ENCODE measurements at places on chromosomes 7 and 10.

DNA sequence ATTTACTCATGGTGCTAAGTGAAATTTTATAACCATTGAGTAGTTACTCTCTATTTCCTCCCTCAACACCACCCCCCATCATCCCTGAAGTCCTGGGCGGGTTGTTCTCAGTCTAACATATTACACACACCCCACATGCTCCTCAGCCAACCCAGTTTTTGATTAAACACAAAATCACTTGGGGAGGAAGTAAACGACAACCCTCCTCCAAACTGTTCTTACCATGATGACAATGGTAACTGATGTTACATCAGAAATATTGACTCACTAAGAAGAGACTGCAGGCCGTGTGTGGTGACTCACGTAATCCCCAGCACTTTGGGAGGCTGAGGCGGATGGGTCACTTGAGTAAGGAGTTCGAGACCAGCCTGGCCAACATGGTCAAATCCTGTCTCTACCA lies 44.2 kb downstream of the RAB11FIP2 start:
- no peak for DNase-seq

DNA sequence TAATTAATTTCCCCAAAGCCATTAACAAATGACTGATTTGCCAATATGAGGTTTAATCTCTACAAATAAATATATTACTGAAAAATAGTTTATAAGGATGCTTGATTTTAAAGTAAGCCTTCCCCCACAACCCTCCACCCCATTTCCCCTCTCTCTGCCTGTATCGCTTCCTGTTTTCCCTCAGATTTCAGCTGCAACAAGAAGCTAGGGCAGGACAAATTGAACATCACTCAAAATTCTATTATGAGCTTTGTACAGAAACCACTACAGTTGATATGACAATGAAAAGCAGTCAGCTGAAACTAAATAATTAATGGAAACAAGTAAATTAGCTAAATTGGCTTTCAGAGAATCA lies 109.0 kb upstream of the SP4 start:
- no peak for DNase-seq

DNA sequence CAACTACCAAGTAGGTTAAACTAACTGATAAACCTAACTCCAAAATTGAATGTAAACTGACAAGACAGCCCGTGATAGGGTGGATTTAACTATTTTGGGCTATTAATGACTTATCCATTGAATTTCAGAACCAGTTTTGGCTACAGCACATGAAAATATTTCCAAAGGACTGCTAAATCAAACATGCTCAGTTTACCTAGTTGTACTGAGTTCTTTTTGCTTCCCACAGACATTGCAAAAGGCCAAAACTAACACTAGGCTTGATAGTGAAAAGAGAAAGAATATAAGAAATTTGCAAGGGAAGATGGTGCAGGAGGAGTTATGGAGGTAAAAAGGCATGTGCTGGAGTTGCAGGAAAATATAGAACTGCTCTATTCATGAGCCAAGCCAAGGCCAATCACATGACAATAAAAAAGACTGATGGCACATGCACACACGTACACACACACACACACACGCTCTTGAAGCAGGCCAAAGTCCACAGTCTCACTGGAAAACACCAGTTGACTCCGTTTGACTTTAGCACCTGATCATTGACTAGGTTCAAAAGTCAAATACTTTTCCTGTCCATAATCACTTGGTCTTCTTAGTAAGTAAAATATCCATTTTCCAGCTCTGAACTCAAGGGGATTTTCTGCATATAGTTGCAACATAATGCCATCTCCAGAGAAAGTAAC lies 76.0 kb upstream of the AGBL3 start:
- no peak for DNase-seq

DNA sequence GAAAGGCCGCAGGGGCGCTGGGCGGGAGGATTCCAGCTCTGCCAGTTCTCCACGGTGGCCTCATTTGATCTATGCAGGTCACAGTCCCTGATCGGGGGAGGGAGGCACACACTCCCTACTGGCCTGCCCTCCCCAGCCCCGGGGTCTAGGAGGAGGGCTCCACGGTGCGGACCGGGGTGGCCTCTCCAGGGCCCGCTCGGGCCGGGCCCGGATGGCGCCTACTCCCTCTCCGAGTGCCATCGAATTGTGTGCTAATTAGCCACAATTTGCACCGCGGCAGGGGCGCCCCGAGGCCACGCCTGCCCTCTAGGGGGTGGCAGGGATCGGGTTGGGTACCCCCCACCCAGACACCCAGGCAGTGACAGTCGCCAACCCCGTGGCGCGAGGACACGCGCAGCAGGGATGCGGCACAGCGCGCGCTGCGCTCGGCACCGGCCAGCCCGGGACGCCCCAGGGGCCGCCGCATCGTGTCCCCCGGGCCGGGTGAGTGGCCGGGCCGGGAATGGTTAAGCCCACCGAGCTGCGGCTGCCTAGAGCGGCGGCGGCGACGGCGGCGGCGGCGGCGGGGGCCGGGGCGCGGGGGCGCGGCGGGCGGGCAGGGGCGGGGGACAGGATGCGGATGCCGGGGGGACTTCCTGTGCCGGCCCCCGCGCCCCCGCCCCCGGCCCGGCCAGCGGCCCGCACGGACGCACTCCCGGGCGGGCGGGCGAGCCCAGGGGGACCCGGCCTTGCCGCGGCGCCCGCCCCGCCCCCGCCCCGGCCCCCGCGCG lies at the start of gene ZNF853:
Gene ZNF853 (plus strand): TSS at position 658 of the 770 bp plus-strand sequence. CDS start 565 bp downstream, outside the sequence.
- DNase-seq, result peak; percentile 80

DNA sequence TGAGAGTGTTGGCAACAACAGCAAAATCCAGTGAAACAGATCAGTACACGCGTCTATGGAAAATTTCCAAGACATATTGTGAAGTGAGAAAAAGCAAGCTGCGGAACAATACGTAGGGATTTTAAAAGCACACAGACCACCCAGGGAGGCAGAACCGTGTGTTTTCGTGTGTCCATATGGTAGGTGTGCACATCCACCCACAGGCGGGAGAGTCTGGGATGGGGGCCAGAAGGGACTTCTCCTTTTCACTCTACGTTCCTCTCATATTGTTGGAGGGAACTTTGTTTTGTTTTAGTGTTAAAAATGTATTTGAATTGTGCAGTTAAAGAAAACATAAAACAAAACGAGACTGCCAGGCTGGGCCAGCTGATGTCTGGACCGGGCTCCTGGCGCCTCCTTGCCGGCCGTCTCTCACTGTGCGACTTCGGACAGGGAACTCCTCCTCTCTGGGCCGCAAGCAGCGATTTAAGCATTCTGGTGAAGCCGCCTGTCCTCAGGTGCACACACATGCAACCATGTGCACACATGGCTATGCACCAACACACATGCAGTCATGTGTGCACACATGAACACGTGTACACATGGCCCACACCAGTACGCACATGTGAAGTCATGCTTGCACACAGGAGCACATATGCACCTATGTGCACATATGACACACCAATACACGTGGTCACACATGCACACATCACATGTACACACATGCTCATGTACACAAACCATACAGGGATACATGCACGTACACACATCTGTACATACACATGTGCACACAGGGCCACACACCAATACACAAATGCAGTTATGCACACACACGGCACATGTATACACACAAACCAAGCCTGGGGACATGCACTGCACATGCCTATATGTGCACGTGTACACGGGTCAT lies 141.1 kb downstream of the ELFN1 start:
- DNase-seq, result no peak

DNA sequence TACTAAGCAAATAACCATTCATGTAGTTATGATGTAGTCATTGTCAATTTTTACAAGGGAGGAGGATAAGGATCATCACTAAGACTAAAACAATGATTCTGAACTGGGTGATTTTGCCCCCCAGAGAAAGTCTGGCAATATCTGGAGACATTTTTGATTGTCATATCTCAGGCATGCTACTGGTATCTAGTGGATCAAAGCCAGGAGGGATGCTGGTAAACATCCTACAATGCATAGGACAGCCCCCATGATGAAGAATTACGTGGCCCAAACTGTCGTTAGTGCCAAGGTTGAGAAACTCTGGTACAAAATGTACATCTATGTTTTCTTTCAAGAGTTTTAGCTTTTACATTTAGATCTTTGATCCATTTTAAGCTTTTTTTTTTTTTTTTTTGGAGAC lies 57.3 kb downstream of the GBF1 start:
- DNase-seq, result no peak

DNA sequence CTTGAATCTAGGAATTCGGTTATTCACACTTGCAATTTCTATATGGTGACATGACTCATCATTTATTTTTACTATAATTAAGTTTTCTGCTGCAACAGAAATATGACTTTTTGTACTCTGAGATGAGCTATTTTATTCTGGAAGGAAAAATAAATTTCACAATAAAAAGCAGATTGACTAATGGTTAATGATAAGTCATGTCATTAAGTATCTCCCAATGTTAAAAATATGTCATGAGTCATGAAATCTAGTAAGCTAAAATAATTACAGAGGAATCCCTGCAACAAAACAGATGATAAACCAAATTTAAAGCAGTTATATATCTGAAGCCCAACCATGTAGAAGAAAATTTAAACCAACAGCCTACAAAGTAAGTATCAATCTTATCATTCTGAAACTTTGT lies 149.2 kb downstream of the CACNA2D1 start:
- DNase-seq, result no peak

GRCh38 chr10:112613620-112614019 lies 166.6 kb downstream of the VTI1A start:
- DNase-seq, result no peak

DNA sequence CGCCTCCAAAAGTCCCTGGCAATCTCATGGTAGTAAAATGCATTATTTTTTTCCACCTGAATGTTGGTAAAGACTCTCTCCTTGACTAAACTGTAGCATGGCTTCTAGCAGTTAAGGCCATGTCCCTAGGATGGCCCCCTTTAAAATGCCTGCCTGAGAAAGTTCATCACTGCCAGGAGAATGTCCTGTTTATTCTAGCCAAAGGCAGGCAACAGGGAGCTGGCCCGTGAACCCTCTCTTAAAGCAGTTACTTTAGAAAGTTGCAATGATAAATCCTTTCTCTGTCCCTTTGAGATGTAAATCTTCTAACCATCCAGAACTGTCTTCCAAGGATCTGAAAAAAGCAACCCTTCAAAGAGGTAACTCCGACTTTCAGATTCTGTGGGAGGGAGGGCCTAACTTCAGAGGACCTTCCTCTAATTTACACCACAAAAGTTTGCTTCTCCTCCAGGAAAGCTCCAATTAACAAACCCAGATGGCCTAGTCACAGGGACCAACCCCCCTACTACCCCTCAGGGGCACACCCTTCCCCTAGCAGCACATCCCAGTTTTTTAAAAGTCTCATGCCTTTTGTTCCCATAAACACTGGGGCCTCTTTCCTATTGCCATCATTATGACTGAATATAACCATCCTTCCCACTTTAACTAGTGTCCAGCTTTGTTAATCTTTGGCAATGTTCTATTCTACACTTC lies 5.5 kb downstream of the DNTT start:
- no peak for DNase-seq

DNA sequence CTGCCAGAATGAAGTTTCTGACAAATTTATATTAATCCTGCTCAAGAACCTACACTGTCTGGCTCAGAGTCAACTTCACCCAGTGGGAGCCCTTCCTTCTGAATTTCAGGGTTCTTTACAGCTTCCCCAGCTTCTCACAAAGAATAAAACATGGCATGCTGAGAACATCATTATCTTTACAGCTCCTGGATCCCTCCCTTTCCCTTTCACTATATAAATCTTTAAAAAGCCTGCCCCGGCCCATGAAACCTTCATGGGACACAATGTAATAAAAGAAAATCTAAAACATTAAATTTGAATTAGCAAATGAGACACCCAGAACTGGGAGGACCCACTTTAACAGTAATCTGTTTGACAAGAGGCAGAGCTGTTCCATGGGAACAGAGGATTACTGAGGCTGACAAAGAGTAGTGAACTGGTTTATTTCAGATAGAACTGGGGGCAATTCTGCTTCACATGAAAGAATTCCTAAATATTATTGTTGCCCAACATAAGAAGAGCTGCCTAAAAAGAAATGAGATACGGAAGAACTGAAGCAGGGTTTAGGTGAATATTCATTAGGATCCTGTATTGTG lies 222.8 kb downstream of the THSD7A start:
- DNase-seq, result no peak

DNA sequence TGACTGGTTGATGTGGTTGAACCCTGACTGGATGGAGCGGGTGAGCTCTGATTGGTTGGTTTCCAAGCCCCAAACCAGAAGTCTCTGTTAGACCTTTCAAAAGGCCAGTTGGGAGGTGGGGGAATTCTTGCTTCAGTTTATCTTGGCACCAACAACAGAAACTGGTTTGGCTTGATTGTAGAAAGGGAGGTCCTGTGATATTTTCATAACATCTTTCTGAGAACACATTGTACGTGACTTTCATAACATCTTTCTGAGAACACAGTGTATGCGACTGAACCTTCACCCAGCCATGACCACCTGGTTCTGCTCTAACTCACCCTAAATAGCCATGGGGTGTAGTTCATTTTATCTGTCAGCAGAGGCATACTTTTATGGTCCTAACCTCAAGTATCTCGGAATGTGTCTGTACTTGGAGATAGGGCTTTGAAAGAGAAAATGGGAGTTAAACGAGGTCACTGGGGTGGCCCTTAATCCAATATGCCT lies 88.3 kb downstream of the GALNT17 start:
- no peak for DNase-seq

DNA sequence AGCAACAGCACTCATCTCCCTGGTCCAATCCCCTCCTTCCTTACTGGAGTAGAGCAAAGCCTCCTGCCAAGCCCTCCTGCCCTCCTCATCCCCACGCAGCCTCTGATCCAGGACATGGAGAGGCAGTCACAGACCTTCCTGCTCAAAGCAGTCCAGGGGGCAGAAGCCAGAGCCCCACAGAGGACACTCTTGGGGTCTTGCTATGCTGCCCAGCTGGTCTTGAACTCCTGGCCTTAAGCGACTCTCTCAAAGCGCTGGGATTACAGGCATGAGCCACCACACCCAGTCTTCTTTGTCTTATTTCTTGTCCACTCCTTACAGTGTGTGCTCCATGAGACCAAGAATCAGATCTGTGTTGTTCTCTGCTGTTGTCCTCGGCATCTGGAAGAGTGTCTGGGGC lies 26.6 kb upstream of the MNX1 start:
- no peak for DNase-seq

GRCh38 chr7:151883857-151884256 lies 6.9 kb upstream of the PRKAG2 start:
- DNase-seq, result no peak

- no peak for DNase-seq
These were observed 7.1 kb upstream of the KLHL7 start for GRCh38 chr7:23098460-23098859.

DNA sequence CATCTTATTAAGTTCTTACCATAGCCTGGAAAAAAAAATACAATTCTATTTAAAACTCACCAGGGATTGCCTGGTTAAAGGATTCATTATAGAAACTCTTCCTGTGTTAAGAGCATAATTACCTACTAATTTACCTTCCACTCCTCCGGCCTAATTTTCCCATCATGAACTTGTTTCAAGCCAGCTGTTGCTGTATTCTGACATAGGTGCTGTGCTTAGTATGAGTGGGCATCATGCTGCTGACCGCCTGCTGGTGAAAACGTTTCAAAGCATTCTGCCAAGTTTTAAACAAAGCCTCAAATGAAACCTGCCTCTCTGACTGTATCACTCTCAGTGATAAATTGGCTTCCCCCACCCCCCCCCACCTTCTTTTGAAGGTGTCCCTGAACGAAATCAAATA lies 47.8 kb upstream of the KCNMA1 start:
- no peak for DNase-seq

- peak; percentile 38 for DNase-seq
These were observed 163.0 kb upstream of the LAMB4 start for GRCh38 chr7:108293149-108293612.

GRCh38 chr7:135905858-135906257 lies 71.3 kb downstream of the MTPN start:
- DNase-seq, result no peak

- no peak for DNase-seq
These were observed 30.9 kb upstream of the CREB3L2 start for GRCh38 chr7:138032770-138033169.
